Urothelium cell line (cell line): ENCODE measurements at places on chromosomes 1 and 21.
A peak's percentile ranks its signal among the peaks of the same experiment; 100 is the strongest.

- no peak for DNase-seq
Measured at GRCh38 chr1:155485945-155486344, 76.7 kb downstream of the ASH1L start.

DNA sequence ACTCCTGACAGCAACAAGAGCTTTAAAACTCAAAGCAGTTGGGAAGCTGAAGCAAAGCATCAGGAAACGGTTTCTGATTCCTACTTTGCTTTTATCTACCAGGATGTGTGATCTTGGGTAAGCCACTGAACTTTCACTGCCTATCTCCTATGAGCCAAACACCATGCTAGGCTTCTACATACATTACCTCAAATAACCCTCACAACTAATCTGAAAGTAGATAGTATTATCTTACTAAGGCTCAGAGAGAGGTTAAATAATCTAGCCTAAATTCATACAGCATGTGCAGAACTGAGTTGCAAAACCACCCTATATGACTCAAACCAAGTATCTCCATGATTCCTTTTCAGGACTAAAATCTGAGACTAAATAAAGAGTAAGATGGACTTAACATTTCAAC is 83.8 kb downstream of the EVI5 start:
- no peak for DNase-seq

- DNase-seq, result no peak
Measured at GRCh38 chr1:192983349-192983980, 75.7 kb downstream of the UCHL5 start.

DNA sequence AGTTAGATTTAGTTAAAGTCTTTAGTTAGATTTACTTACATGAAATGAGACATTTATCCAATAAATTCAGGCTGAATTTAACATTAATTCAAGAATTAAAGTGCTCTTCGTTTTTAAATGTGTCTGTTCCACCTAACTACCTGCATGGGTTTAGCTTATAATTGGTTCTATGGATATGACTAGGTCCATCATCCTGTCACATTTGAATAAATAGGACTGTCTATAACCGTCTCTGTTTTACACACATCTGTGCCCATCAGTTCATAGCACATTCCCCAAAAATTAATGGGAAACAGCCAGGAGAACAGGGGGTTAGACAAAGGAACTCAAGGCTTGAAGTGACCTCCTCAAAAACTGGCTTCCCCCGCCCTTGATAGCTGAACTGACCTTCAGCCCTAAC is 219.6 kb downstream of the MRPL39 start:
- DNase-seq, result no peak

- DNase-seq, result peak; percentile 74
Measured at GRCh38 chr1:205488074-205488723, 16.3 kb upstream of the CDK18 start.

GRCh38 chr1:19920132-19920710 is 3.2 kb downstream of the PLA2G2E start:
- DNase-seq, result no peak

GRCh38 chr21:35451276-35451675 is 402.2 kb upstream of the RUNX1 start:
- DNase-seq, result no peak

- no peak for DNase-seq
Measured at GRCh38 chr1:36097693-36098585, 9.2 kb downstream of the ADPRS start.

DNA sequence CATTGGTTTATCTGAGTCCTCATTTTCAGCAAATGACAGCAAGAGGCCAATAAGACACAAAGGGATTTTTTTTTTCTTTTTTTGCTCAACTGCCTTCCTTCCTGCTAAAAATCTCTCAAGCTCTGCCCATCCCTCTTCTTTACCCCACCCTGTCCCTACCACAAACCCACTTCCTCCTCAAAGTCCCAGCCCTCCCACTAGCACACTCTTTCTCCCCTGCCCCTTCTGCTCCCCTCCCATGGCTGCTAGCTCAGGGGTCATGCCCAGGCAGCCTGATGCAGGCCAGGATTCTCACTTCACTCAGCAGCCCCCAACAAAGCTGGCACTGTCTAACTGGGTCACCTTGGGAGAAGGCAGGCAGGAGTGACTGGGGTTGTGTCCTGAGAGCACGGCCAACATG is 28.8 kb upstream of the PPP2R5A start:
- no peak for DNase-seq
